ENCODE measurements at places on chromosomes 7 and 10.

GRCh38 chr7:102230593-102230992 lies 56.1 kb upstream of the SH2B2 start:
- no peak for DNase-seq

GRCh38 chr10:84262190-84262956 lies 17.5 kb downstream of the RGR start:
- no peak for DNase-seq

GRCh38 chr7:70435634-70436033 lies 696.3 kb upstream of the GALNT17 start:
- DNase-seq, result no peak

DNA sequence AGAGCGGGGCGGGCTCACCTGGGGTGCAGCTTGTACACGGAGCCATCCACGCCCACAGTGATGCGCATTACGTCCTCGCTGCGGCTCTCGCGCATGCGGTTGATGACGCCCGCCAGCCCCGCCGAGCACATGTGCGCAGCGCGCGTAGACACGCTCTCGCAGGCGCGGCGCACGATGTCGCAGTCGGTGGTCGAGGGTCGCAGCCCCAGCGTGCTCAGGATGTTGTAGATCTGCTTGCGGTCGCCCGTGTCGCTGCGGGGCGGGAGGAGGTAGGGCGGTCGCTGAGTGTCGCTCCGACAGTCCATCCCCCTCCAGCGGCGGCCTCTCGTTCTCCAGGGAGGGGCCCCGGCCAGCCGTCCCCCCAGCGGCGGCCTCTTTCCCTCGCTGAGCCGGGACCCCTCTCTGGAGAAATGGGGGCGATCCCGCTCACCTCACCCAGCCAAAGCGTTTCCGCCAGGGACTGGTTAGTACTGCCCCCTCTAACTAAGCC lies 4.4 kb upstream of the MYL7 start:
- DNase-seq, result no peak

- DNase-seq, result no peak
Observed at GRCh38 chr10:26879744-26880143, 19.0 kb upstream of the ABI1 start.

Measured in Karpas-422 (cell line).